ENCODE measurements at places on chromosomes 5 and 9.

DNA sequence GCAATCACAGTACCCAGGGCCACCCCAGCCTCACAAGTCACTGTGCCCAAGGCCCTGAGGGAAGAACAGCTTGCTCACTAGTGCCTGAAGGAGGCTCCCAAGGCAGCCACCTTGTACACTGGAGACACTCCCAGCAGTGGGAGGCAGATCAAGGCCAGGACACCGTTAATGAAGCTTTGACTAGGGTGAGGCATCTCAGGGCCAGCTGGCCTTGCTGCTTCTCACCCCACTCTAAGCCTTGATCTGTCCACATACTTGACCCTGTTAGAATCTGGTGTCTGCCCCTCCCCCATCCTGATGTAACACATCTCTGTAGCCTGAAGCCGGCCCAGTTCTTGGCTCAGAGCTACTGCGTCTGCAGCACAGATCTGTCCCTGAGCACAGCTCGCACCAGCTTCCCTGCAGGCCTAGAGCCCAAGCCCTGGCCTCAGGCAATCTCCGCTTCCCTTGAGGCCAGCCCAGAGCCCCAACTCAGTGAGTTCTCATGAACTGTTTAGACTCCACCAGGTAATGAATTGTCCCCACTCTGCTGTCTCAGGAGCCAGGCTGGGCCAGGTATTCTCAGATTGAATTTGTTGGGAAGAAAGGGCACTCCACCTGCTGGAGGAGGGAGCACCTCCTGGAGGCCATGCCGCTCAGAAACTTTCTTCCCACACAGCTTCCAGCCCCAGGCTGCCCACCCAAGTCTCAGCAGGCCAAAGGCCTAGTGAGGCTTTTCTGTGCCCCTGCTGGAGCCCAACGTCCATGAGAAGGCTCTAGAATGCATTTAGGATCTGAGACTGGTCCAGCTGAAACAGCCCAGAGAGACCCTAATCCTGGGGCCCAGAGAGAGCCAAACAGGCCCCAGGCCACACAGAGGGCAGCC, 13.4 kb upstream of the JADE2 start:
- peak; percentile 23 for DNase-seq

GRCh38 chr9:116860509-116861120, 173.5 kb downstream of the TRIM32 start:
- peak; percentile 66 for DNase-seq

GRCh38 chr9:104907278-104907951, 20.5 kb downstream of the ABCA1 start:
- no peak for DNase-seq

GRCh38 chr9:105233873-105234272, 10.6 kb upstream of the SLC44A1 start:
- no peak for DNase-seq

DNA sequence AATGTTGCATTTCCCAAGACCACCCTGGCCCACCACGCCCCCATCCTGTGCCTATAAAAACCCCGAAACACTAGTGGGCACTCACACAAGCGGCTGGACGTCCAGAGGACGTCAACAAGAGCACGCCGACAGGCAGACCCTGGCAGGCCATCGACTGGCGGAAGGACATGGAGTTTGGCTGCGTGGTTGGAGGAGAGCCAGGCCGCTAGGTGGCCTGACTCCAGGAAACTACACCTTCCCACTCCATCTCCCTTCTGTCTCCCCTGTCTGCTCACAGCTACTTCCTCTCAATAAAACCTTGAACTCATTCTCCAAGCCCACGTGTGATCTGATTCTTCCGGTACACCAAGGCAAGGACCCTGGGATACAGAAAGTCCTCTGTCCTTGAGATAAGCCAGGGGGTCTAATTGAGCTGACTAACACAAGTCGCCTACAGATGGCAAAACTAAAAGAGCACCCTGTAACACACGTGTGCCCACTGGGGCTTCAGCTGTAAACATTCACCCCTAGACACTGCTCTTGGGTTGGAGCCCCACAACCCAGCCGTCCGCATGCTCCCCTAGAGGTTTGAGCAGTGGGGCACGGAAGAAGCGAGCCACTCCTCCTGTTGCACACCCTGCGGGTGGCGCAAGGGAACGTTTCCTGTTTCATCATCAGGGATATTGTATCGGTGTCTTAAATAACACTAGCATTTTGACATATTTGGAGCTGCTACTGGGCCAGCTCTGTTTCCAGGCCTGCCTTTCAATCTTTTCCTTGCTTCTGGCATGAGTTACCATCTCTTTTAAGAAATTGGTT, 54.5 kb upstream of the TAF11L2 start:
- no peak for DNase-seq

DNA sequence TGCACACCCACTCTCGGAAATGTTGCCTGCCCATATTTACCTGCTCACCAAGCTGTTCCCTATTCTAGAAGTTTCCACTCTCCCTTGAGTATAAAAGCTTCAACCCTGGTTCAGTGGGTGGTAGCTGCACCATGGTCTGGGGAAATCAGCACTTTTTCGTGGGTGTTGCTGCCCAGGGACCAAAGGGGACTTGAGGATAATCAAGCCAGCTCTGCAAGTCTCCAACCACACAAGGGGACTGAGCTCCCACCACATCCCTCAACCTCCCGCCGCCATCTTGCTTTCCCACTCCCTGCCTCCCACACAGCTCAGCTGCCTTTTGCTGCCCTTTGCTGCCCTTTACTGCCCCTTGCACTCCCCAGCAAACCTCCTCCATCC, 210.0 kb downstream of the AUH start:
- no peak for DNase-seq

- no peak for DNase-seq
These were observed 17.9 kb upstream of the NOTCH1 start for GRCh38 chr9:136563646-136564325.

DNA sequence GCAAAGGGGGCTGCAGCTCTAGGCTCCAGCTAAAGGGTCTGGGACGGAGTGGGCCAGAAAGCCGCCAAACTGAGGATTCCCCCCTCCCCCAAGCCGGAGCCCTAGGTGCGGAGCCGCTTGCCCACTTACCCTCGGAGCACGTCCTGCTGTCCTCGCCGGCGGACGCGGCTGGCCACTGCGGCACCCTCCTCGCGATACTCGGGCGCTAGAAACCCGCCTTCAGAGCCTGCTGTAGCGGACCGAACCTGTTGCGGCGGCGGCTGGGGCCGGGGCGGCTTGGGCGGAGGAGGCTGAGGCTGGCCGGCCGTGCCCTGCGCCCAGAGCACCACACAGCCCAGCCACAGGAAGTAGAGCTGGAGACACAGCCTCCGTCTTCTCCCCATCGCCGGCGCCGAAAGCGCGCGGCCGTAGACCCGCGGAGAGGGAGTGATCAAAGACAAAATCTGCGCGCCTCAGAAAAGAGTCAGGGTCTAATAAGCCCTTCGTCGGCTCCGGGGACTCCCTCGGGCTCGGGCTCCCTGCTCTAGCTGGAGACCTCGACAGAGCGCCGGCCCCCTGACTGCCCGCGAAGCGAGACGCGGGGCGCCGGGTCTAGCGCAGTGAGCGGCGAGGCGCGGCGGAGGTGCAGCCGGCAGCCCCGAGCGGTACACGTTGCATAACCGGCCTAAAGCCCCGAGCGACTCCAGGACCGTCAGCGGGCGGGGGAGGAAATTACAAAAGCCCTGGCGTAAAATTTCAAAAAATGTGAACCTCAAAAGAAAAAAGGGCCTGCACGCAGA, 635 bp downstream of the FBN2 start:
- DNase-seq: no peak

GRCh38 chr5:45113726-45114125, 305.0 kb downstream of the MRPS30 start:
- no peak for DNase-seq

DNA sequence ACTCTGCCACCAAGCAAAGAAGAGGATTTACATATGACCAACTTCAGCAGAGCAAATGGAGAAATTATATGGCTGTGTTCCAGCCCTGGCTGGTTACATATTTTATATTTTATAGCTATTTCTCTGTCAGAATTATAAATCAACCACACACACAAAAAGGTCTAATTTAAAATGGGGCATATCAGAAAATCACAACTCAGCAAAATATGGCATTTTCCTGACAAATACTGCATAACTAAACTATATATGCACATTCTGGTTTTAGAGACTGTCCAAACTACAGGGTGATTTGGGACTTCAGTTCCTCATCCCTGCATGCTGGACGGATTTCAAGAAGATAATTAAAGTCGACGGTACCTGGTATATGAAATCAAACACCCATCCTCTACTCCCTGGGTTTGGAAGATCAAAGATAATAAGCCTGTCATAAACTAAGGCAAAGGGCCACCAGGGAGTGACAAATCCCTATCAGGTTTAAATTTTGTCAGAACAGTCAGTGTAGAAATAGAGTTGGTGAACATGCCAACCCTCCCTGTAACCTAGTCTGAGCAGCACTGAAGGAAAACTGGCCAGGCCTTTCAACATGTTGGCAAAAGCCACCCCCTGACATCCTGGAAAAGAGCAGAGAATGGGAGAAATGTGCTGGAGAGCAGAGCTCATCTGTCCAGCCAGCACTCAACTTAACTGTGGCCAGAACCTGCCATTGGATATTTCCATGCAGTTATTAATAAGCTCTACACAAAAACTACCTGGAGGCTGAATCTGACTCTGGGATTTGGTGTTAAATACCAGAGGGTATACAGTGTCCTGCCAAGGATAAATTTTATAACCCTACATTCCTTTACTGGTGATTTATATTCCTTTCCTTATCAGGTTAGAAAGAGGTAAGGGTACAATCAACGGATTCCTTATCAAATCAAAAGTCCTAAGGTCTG, 235.7 kb downstream of the ENC1 start:
- DNase-seq: peak; percentile 46

DNA sequence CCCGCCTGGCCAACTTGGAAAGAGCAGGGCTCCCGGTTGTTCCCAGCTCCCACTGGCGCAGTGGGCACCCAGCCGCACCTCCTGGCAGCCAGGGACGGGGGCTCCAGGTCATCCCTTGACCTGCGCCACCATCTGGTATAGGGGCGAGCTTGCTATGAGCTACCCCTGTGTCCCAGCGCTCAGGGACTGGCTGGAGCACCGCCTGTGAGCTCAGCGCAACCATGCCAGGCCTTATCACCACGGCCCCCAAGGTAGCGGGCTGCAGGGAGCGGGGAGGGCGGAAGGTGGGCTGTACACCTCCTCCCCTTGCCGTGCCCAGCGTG, 15.4 kb upstream of the RASA1 start:
- no peak for DNase-seq

GRCh38 chr9:93964685-93965084, 9.5 kb upstream of the BARX1 start:
- no peak for DNase-seq

Measured in LoVo (cell line).